ENCODE measurements at places on chromosomes 16 and 17.
A peak's percentile ranks its signal among the peaks of the same experiment; 100 is the strongest.

GRCh38 chr16:65790768-65791167 lies 575.7 kb upstream of the CDH5 start:
- no peak for DNase-seq

GRCh38 chr17:64007838-64008282 lies 9.7 kb downstream of the PRR29 start:
- no peak for DNase-seq

GRCh38 chr17:65561452-65562205 lies at the start of gene AXIN2:
AXIN2 (minus strand) TSS chr17:65561648; CDS start chr17:65558620, 3,028 bp downstream.
- peak; percentile 64 for DNase-seq

DNA sequence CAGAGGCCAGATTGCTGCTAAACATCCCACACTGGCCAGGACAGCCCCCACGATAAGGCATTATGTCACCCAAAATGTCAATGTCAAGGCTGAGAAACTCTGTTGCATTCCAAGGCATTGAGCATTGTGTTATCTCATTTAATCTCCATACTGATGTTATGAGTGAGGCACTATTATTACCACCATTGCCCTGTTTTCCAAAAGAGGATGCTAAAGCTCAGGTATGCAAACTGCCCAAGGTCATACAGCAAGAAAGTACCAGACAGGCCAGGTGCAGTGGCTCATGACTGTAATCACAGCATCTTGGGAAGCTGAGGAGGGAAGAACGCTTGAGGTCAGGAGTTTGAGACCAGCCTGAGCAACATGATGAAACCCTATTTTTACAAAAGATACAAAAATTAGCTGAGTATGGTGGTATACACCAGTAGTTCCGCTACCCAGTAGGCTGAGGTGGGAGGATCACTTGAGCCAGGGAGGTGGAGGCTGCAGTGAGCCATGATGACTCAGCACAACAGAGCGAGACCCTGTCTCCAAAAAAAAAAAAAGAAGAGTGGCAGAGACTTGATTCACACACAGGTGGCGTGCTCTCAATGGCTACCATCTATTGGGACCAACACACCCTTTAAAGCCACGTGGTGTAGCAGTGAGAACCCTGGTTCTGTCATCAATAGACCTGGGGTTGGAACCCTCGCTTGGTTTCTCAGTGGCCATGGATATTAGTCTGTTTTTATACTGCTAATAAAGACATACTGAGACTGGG lies 58.8 kb upstream of the GRIN2A start:
- no peak for DNase-seq

- DNase-seq: no peak
Measured at GRCh38 chr16:54326266-54326662, 39.7 kb upstream of the IRX3 start.

DNA sequence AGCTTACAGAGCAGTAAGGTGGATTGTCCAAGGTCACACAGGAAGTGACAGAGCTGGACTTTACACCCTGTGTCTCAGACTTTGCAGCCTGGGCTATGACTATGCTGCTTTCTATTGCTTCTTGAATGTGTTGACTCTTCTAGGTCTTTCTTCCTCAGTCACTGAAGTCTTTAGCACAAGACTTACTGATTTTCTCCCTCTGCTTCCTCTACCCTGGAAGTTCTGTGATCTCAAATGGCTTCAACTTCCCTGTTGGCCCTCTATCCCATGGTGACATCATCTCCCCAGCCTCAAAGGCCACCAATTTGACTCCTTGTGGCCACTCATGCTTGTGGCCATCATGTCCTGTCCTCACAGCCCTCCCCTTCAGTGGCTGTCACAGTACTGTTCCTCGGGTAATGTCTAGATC lies 181.3 kb downstream of the HS3ST3A1 start:
- no peak for DNase-seq

DNA sequence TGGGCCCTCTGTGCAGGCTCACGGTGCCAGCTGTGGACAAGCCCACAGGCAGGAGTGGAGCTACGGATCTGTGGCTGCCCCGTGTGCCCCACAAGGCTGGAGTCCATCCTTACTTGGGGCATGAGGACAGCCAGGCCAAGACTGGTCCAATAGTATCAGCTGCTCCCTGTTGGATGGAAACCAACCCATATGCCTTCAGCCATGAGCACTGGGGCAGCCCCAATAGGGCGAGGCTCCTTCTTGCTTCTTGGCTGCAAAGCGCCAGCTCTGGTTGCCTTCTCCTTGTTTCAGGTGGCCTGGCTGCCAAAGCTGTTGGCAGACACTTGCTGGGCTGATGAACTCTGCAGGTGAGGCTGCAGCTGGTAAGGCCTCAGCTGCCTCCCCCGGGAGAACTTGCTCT lies 188.0 kb downstream of the ENGASE start:
- no peak for DNase-seq
